NCI-H1105 treated with DMSO at 0.1 percent for 48 hours (cell line): ENCODE measurements at places on chromosomes 4 and X.

DNA sequence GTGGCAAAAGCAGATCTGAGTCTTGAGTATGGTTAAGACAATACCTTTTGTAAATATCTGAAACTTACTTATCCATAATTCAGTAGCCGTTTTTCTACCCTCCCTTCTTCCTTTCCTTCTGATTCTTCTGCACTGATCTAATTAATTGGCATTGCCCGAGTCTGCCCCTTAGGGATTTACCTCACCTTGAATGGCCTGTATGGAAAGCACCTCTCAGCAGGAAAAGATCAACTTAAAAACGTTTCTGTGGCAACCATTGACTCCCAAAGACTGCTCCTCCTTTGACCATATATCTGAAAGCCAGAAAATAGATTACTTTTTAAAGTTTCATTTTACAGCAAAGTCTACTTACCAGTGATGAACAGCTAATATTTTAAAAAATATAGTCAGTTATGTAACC lies 496.5 kb upstream of the LCORL start:
- no peak for DNase-seq

- DNase-seq = no peak
Measured at GRCh38 chr4:186557061-186557460, 1.7 kb upstream of the MTNR1A start.

DNA sequence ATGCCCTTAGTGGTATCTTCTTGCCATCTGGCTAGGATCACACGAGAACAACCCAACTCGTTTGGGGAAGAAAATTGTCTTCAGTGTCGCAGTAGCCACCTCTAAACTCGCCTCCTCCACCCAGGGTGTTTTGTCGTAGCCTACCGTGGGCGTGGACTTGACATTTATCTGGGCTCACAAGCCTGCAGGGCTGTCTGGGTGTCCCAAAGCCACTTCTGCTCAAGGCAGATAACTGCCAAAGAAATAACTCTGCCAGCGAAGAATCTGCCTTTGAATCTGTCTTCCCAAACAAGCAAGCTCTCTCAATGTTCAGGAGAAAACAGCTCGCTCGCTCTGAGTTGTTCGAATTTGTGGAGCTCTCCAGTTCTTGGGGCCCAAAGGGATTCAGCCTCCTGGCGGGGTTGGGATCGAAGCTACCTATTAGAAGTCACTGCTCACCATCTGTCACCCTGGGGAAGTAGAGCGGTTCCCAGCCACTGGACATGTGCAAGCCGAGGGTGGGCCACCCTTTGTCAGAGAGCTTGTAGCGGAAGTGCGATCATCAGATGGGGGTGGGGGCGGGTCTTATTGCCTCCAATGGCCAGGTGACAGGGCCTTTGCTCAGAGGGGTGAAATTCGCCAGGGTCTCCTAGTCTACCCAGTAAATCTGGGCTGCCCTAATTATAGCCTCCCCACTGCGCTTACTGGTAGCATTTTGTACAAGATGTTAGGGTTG lies 14.8 kb downstream of the BLOC1S4 start:
- no peak for DNase-seq

- DNase-seq = no peak
Measured at GRCh38 chr4:137608085-137608484, 75.8 kb upstream of the PCDH18 start.

GRCh38 chrX:69430785-69431184 lies 73.3 kb upstream of the NALF2 start:
- no peak for DNase-seq

- no peak for DNase-seq
Measured at GRCh38 chr4:110933341-110933740, 310.5 kb upstream of the PITX2 start.

DNA sequence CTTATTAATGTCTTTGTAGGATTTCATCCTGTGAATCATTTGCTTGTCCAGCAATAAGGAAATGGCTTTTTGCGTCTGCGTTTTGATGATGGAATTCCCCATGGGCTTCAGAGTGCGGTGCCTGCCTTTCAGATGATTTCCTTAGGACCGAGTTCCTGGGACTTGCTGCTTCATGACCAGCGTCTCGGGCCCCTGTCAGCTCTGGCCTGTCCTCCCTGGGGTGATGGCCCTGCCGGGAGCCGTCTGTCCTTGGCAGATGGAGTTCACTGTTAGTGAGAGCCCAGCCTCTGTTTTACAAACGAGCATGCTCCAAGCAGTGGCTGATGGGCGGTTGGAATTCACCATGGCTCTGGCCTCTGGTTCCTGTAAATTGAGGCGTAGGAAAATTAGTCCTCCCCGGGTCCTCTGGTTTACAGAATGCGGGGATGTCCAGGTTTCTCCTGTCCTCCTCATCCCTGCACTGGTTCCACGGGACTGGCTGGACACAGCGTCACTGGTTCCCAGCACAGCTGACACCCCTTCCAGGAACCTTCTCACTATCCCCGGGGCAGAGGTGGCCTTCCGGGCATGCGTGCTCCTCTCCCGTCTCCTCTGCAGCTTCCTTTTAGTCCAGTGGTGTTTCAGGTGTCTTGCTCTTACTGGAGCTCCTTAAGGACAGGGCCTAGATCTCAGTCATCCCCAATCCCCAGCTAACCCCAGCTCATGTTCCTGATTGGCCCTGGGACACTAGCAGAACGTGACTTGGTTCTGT lies 34.9 kb downstream of the TBC1D14 start:
- no peak for DNase-seq

GRCh38 chr4:42050516-42051249 lies 60.4 kb downstream of the SLC30A9 start:
- DNase-seq = no peak

DNA sequence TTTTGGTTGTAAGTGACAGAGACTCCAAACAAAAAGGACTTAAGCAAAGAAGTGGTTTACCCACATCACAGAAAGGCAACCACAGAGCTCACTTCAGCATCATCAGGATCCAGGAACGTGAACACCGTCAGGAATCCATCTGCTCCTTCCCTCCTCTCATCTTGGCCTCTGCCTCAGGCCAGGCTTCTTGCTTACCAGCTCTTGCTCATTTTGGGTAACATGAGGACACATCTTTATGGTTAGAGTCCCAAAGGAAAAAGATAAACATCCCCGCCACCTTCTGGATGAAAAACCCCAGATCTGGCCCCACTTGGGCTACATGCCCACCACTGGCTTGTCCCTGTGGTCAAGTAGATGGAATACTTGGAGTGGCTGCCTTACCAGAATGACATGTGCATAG lies 176.8 kb upstream of the RPL34 start:
- no peak for DNase-seq

- DNase-seq = no peak
Measured at GRCh38 chrX:8760021-8760420, 28.1 kb upstream of the ANOS1 start.

GRCh38 chrX:30067677-30068076 lies 147.7 kb upstream of the MAGEB2 start:
- no peak for DNase-seq

GRCh38 chr4:87180767-87181166 lies 39.7 kb downstream of the KLHL8 start:
- DNase-seq = no peak

- no peak for DNase-seq
Measured at GRCh38 chr4:129561886-129562671, 466.1 kb downstream of the C4orf33 start.

- no peak for DNase-seq
Measured at GRCh38 chrX:26375346-26375745, 159.4 kb downstream of the MAGEB5 start.

DNA sequence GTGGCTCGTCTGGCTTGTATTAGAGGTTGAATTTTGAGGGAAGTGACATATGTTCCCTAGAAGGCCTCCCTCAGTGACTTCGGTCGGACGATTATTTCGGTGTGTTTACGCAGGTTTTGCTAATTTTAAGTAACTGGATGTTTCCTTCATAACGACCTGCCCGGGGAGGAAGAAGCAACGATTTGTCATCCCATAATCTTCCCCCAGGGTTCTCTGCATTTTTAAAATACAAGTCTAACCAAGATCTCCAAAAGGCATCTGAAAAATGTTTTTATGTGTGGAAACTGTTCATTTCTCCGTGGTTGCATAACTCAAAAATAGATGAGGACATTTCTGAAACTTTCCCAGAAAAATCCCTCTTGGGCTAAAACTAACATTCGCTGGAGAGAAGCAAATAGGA lies 195.4 kb downstream of the SHOX start:
- DNase-seq = no peak

- no peak for DNase-seq
Measured at GRCh38 chr4:47493238-47494123, 8.4 kb downstream of the ATP10D start.

GRCh38 chr4:130955520-130955919 lies 1859.6 kb downstream of the C4orf33 start:
- no peak for DNase-seq

DNA sequence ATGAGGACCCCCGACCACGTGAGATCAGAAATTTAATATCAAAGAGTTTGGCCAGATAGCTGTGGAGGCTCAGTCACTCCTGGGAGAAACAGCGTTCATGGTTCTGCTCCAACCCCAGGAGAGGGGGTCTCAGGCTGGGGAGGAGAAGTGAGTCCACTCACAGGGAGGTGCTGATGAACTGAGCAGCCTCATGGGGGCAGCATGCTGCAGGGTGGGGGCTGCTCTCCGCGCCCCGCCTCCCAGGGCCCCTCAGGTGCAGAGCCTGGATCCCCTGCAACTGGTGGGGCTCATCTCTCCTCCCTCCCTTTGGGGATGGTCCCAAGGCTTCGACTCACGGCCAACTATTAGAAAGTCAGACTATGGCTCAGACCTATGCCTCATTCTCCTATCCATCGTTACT lies 26.6 kb upstream of the C4orf50 start:
- no peak for DNase-seq

GRCh38 chrX:154458954-154459778 lies 1.1 kb downstream of the PLXNA3 start:
- DNase-seq = peak; percentile 53

DNA sequence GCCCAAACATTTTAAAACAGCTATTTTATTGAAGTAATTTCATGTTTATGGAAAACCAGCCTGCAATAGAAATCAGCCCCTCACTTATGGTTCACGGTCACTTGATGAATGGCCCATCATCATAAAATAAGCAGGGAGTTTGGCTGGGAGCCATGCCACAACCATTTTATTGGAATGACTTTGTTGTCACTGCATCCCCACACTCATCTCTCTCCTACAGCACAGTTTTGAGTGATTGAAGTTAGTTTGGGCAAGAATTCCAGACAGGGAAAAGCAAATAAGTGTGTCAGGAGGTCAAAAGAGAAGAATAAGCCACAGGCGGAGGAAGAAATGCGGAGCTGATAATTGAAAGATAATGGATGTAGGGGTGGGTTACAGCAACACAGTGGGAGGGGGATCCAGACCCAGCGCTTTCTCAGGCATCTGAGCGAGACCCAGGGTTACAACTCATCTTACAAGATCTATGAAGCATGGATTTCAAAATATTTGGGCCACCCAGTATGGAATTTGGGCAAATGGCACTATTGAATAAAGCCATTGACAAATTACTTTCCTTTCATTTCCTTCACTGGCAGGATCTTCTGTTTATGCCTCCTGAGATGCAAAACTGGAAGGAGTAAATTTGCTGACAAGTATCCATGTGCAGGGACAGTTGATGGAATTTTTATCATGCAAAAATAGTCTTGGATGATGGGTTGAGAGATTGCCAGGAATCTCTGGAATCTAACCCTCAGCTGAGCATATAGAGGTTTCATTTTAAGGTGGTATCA lies 100.8 kb downstream of the SHROOM3 start:
- DNase-seq = peak; percentile 59

- DNase-seq = no peak
Measured at GRCh38 chrX:70129816-70130215, 3.4 kb upstream of the IGBP1 start.

DNA sequence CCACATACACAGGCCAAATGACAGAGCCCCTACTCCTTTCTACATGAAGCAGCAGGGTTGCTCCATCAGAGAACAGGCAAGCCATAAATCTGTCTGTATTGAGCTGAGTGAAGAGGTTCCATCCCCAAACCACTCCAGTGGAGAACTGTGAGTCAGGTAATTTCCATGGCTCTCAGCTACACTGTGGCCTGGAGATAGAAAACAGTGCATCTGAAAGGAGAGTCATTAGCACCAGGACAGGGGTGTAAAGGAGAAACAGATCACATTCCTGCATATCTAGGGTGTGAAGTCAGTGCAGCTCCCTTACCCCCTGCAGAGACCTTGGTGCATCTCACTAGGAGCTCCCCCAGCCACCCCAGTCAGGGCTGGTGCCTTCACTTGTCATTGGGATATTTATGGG lies 314.7 kb downstream of the CHIC1 start:
- DNase-seq = no peak

GRCh38 chrX:41241962-41242361 lies 92.0 kb upstream of the DDX3X start:
- DNase-seq = no peak

DNA sequence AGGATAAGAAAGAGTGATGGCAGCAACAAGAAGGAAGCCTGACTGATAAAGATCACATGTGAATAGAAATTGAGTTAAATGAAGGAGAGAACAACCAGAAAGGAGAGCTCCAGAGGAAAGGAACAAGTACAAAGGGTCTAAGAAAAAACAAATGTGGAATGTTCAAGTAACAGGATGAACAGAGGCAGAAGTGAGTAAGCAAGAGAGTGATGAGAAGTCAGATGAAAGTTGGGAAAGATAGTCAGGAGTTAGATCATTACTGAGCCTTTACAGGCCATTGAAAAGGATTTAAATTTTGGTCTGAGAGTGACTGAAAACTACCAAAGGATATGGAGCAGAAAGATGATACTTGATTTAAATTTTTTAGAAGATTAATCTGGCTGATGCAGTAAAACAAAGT lies 38.1 kb downstream of the NFXL1 start:
- no peak for DNase-seq

- DNase-seq = peak; percentile 94
Measured at GRCh38 chr4:127965062-127965802, at the start of the genes ABHD18 and MFSD8. ABHD18 (plus strand) TSS chr4:127965406; CDS start chr4:127982956, 17,550 bp downstream. MFSD8 (minus strand) TSS chr4:127965173; CDS start chr4:127965133, 40 bp downstream.

DNA sequence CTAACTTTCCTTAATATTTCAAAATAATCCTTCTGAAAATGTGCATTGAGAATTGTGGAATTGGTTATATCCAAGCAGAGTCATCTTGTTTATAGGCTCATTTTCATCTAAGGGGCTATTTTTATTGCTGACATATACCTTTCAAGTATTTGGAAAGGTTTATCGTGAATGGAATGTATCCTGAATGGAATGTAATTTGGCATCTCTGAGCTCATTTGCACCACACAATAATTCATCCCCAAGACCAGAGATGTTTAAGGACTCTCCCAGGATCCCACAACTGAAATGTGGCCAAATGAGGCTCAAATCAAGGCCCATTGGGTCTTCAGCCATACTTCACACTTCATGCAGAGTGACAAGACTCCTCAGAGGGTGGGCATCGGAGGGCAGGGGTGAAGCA lies 7.5 kb upstream of the SETD7 start:
- no peak for DNase-seq

DNA sequence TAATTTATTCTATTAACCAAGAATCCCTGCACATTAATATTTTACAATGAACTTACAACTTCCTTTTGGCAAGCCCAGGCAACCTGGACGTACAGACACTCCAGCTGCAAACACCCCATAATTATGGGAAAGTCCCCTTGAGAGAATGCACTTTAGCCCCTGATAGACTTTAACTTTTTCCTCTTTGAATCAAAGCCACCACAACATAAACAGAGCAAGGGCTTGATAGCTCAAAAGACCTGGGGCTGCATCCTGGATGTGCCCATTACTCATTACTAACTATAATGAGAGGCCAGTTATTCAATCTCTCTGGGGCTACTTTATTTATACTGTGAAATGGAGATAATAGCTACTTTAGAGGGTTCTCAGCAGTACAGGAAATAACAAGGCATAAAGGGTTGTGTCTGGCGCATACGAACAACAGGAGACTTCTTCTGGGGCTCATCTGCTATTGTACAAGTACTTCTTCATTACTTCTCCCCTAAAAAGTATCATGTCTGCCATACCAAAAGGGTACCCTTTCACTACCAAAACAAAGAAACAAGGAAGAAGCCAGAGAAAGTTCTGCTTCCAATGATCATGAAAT lies 54.9 kb downstream of the CASK start:
- DNase-seq = peak; percentile 17
